ENCODE measurements at places on chromosomes 13 and 19. TPM values are rescaled to one million over a fixed set of nuclear protein-coding genes. Genes with fewer than 3 reads are reported as not detected.

GRCh38 chr19:46081928-46082727 lies 41.3 kb upstream of the IGFL4 start:
- DNase-seq, result no peak

DNA sequence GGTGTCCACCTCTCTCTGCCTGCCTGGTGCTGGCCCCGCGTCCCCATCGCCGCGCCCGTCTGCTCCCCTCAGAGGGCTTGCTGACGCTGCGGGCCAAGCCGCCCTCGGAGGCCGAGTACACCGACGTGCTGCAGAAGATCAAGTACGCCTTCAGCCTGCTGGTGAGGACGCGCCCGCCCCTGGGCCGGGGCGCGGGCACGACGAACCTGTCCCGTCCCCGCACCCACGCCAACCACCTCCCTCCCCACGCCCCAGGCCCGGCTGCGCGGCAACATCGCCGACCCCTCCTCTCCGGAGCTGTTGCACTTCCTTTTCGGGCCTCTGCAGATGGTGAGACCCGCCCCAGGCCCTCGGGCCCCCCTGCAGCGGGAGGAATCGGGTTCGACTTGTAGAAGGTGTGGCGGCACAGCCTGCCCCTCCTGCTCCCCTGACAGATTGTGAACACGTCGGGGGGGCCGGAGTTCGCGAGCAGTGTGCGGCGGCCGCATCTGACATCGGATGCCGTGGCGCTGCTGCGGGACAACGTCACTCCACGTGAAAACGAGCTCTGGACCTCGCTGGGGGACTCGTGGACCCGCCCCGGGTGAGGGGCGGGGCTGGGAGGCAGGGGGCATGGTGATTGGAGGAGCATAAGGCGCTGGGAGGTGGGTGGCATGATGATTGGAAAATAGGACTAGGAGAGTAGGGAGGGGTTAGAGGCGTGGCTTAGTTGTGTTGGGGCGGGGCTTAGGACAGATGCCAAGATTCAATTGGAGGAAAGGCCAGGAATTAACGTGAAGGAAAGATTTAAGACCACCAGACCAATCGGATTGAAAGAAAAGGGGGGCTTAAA lies 6.6 kb downstream of the EPS8L1 start:
- DNase-seq, result no peak

GRCh38 chr19:44303976-44304568 lies 753 bp downstream of the ZNF235 start:
- no peak for DNase-seq

- DNase-seq, result no peak
These were observed 5.3 kb downstream of the PRKACA start for GRCh38 chr19:14112051-14112808.

DNA sequence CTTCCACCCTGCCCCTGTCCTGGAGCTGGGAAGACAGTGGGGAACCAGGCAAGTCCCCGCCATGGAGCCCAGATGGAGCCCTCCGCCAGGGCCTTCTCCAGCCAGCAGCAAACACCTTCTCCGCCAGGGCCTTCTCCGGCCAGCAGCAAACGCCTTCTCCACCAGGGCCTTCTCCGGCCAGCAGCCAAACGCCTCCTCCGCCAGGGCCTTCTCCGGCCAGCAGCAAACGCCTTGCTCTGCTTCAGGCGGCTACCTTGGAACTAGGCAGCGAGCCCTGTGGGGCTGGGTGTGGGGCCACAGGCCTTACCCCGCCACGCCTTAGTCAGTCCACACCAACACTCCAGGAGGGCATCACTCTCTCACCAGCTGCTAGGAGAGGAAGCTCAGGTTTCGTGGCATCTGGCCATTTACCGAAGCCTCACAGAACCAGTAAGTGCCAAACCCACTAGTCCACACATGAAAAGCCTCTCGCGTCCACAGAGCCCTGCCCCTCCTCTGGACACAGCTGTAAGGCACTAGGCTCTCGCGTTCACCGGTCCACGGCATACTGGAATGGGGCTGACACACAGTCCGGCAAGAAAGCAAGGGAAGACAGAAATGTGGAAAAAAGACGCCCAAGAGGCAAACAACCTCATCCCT lies 41.0 kb downstream of the MLLT1 start:
- DNase-seq, result no peak

DNA sequence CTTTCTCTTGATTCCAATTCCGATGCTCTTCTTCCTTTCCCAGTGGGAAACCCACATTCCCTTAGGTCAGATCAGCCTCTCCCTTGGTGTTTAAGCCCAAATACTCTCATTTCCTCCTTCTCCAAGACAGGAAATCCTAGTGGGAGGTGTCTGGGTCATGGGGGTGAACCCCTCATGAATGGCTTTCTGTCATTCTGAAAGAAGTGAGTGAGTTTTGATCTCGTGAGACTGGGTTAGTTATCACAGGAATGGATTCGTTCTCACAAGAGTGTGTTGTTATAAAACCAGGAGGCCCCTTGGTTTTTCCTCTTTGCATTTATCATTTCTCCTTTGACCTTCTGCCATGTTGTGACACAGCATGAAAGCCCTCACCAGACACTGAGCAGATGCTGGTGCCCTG lies 76.2 kb upstream of the MTIF3 start:
- DNase-seq, result no peak

DNA sequence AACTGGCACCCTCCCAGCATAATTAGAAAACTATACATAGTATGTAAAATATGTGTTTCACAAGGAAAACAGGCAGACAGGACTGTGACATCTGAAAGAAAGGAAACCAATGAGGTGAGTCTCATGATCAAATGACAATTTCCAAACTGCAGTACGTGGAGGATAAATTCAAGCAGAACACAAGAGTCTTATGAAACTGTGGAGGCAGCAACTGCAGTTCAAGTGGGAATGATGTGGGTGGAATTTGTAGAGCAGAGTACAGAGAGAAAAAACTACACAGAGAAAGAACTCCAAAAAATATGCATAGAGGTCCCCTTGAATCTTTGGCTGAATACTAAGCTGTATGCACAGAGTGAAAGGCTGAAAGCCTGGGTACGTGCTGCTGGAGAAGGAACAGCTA lies 9.7 kb downstream of the SIGLEC6 start:
- no peak for DNase-seq

- peak; percentile 62 for DNase-seq
These were observed 4.7 kb upstream of the TUBGCP3 start for GRCh38 chr13:112592647-112593046.

GRCh38 chr19:33464010-33464732 lies 57.4 kb downstream of the PEPD start:
- peak; percentile 36 for DNase-seq

GRCh38 chr13:37385956-37386670 lies 212.5 kb downstream of the POSTN start:
- DNase-seq, result no peak

GRCh38 chr19:21765151-21765550 lies 2.2 kb downstream of the ZNF100 start:
- no peak for DNase-seq

- no peak for DNase-seq
These were observed 16.8 kb upstream of the FFAR2 start for GRCh38 chr19:35431145-35431807.

DNA sequence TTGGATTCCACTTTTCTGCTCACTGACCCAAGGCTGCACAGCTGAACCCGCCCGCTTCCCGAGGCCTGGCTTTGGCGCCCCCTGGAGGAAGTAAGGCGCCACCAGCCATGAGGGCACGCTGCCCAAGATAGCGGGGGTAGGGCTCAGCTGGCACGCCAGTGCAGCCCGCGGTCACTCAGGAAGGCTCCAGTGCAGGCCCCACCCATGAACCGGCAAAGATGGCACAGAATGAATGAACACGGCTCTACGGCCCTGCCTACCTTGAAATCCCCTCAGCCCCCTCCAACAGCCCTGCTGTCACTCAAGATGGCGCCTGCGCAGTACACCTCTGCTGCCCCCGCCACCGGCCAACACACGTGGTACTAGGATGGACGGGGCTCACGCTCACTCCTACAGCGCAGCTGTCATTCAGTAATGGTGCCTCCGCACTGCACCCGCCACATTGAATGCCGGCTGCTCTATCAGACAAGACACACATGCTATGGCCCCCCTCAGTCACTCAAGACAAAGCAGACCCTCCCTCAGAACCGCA lies 3.0 kb downstream of the PEG3 start:
- peak; percentile 84 for DNase-seq

DNA sequence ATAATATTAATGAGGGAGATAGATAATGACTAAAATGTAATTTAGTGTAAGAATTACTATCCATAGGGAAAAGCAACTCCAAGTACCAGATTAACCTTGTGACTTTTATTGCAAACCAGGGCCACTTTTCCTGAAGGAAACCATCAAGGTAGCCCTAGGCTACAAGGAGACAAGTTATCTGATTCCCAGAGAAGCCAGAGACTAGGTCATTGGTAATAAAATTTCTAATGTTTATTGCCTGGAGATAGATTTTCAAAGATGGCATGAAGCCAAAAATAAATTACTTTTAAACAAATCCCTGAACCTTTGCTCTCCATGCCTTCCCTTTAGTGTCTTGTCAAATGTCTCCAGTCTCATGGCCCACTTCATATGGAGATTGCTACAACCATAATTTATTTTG lies 610.1 kb upstream of the SLC10A2 start:
- DNase-seq, result no peak

DNA sequence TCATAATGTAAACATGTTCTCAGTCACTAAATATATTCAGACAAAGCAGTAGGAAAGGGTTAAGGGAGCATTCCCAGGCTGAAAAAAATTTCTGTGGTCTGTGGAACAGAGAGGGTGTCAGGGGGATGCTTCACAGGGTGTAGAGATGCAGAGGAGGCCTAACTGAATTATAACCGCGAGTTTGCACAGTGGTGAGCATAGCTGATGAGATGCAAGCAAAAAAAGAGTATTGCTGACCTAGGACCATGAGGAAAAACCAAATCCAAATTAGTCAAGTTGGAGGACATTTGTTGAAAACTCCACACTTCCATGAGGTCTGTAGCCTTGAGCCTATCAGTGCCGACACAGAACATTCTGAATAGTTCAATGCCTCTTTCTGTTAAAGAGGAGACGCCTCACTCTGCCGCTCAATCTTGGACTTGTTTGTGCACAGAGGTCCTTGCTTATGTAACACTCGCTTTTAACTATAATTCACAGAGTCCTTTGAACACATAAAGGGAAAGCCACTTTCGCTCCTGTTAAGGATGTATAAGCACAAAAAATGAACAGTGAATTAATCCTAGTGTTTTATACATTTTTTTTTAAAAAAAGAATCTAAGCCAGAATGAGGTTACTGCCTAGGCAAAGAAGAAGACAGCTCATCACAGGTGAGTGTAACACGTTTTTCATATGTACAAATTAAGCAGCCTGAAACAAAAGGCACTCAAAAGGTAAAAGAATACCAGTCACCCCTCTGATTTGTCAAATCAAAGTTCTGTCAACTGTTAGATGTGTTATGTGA lies 25.8 kb upstream of the INTS6 start:
- DNase-seq, result no peak

GRCh38 chr13:33186861-33187291 lies 98.7 kb downstream of the STARD13 start:
- no peak for DNase-seq

- no peak for DNase-seq
These were observed 16.9 kb downstream of the ERCC5 start for GRCh38 chr13:102862624-102863210.

GRCh38 chr13:93372856-93373255 lies 146.2 kb downstream of the GPC6 start:
- no peak for DNase-seq

DNA sequence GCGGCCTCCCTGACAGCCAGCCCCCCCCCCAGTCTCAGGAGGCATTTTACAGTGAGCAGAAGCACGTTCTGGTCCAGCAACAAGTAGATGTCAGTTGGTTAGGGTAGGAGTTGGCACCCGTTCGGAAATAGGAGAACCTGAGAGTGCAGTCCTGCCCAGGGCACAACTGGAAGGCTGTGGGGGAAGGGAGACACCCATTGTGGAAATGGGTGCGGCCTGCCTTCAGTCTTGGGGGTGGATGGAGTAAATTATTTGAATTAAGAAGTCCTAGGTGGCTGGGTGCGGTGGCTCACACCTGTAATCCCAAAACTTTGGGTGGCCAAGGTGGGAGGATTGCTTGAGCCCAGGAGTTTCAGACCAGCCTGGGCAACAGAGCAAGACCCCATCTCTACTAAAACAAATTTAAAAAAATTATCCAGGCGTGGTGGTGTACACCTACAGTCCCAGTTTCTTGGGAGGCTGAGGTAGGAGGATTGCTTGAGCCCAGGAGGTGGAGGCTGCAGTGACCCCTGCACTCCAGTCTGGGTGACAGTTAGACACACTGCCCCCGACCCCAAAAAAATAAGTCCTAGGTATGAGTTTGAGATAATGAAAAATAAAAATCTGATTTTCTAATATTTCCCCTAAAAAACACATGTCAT lies 1.2 kb downstream of the CIRBP start:
- DNase-seq, result peak; percentile 56

Gene ACP5
- 17.9 TPM for total RNA-seq

Gene LYL1
- total RNA-seq, result 1.5 TPM

Gene LGALS14
- total RNA-seq, result not detected

Gene TMC4
- total RNA-seq, result 1.9 TPM

Gene CCDC106
- total RNA-seq, result 13.5 TPM

Gene PGLYRP1
- 0.43 TPM for total RNA-seq
